Stimulated activated CD4-positive, alpha-beta T cell treated with anti-CD3 and anti-CD28 coated beads, Interleukin-2, amount 100 ng/mL, for 4 hours (primary cell): ENCODE measurements at places on chromosomes 2 and 18.

GRCh38 chr18:78912844-78913243 lies 66.8 kb upstream of the SALL3 start:
- no peak for DNase-seq

DNA sequence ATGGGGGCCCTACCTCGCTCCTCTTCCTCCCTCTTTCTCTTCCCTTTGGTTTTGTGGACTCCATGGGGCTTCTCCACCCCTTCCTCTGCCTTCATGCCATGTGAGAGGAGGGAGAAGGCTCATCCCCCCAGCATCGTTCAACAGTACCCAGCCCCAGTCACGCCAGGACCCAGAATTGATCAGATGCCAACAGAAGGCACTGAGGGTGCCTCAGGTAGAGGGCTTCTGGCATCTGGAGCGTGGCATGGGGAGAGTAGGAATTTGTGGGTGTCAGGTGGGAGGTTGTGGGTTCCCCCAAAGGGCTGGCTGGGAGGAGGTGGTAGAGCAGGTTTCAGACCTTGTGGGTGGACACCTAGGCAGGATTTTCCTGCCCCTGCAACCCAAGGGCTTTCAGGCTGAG lies 122.0 kb downstream of the TWIST2 start:
- DNase-seq, result no peak

DNA sequence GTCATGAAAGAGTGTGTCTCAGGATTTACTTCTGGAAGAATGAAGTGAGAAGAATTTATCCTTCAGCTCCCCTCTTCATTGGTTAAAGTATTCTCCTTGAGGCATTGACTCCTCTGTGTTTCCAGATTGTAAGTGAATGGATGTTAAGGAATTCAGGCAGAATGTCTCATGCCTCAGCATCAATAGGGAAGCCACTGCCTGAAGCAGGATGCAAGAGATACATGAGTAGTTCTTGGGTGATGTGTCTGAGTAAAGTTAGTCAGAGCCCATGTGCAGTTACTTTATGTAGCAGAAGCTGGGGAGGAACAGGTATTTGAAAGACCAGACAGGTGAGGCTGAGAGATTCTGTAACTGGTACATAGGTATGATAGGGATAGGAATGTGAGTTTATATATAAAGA lies 34.0 kb upstream of the TMEFF2 start:
- no peak for DNase-seq

- no peak for DNase-seq
These were observed 33.8 kb upstream of the GALNT5 start for GRCh38 chr2:157223624-157224205.

DNA sequence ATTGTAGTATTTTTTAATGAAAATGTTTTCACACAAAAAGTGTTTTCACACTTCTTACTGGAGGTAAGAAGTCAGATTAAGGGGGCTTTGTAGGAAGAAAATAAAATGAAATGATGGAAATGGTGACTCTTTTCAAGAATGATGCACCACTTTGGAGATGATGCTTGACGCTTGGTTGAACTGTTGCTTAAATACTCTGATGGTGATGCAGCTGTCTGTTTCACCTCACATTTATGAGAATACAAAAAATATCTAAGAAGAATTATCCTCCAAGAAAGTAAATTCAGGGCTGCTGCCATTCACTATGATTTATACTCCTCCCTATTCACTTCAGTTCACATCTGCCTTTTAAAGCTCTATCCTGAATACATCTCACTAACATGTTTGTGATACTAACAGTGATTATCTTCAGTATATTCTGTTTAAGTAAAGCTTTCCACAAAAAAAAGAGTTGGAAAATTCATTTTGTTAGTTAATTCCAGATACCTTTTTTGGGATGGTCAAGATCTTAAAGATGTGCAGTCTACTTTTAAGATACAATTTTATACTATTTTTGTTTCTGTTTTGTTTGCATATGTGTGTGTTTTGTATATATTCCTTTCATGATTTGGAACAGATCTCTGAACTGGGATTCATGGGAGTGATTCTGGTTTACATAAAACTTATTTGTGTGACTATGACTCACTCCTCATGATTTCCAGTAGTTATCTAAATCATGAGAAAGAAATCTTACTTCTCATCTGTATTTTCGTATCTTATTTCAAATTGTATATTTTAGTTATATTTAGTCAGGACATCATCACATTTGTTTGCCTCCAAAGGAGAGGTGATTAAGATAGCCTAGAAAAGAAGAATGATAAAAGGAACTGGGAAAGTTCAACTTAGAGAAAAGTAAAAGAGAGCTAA lies 53.1 kb downstream of the SLC39A10 start:
- no peak for DNase-seq

- no peak for DNase-seq
These were observed 1.2 kb upstream of the TRAPPC8 start for GRCh38 chr18:31943878-31944816.

DNA sequence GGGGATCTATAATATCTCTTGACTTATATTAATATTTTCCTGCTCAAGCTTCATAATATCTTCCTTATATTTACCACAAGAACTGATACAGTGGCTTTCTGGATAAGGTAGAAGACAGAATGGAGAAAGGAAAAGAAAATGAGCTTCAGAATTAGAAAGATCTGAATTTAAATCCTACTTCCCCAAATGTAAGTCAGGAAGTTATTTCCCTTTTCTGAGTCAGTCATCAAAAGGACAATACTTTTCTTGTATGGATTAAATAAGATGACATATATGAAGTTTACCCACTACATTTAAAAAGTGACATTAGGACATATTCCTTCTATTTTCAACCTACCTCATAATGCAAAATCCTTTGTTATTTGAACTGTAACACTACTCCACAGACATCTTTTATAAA lies 19.0 kb downstream of the KRCC1 start:
- DNase-seq, result no peak
